ENCODE measurements at places on chromosomes 2 and 18.

DNA sequence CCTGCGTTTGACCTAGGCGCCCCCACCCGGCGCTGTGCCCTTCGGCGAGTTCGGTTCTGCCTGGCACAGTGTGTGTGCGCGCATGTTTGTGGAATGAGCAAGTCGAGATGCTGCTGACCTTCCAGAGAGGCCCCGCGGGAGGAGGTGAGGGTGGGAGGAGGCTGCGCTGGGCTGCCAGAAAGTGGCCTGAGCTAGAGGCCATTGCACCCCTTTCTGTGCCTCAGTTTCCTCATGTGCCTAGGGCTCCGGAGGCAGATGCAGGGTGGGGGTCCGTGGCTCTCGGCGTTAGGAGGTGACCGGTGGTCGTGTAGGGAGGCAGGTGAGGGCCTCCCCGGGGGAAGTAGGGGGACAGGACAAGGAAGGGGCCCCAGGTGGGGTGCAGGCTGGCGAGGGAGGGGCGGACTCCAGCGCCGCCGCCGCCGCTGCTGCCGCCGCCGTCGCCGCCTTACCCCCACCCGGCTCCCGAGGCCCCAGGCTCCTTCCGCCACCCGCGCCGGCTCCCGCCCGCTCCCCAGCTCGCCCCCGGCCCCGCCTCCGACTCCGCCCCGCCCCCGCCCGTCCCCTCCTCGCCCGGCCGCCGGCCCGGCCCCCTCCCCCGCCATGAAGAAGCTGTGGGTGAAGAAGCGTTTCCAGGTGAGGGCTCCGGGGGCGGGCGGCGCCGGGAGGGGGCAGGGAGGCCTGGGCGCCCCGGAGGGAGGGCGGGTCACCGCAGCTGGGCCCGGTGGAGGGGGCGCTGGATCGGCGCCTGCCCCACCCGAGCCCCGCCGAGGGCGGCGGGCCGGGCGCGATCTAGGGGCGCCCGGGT lies 7.0 kb downstream of the SPEG start:
- H3K36me3 ChIP-seq, result no peaks in the 10 kb centered on the region
- peak overlapping the region; percentile 56 for H3K4me3 ChIP-seq
- H3K27me3 ChIP-seq, result no peaks in the 10 kb centered on the region

- H3K4me1 ChIP-seq, result peaks cover 5% of the 10 kb centered on the region
- H3K27ac ChIP-seq, result no peak overlapping the region
- no peak overlapping the region for H3K4me3 ChIP-seq
- no peaks in the 10 kb centered on the region for H3K36me3 ChIP-seq
- no peaks in the 10 kb centered on the region for H3K27me3 ChIP-seq
These were observed 950 bp downstream of the KLHL30 start for GRCh38 chr2:238139196-238140039.

- no peaks in the 10 kb centered on the region for H3K4me1 ChIP-seq
- H3K4me3 ChIP-seq, result no peak overlapping the region
- DNase-seq, result no peak
- H3K27ac ChIP-seq, result no peak overlapping the region
- H3K27me3 ChIP-seq, result no peaks in the 10 kb centered on the region
- H3K36me3 ChIP-seq, result no peaks in the 10 kb centered on the region
These were observed 78.3 kb downstream of the EDAR start for GRCh38 chr2:108910541-108911396.

- peaks cover 14% of the 10 kb centered on the region for H3K4me1 ChIP-seq
- H3K36me3 ChIP-seq, result no peaks in the 10 kb centered on the region
- no peak for DNase-seq
- no peak overlapping the region for H3K27ac ChIP-seq
These were observed 85.9 kb upstream of the SP3 start for GRCh38 chr2:174051068-174051467.

- no peak for DNase-seq
- no peak overlapping the region for H3K27ac ChIP-seq
- no peak overlapping the region for H3K4me3 ChIP-seq
- H3K4me1 ChIP-seq, result no peaks in the 10 kb centered on the region
These were observed 769.2 kb upstream of the FAM98A start for GRCh38 chr2:34368304-34368703.

GRCh38 chr18:63259567-63260379 lies 59.8 kb downstream of the BCL2 start:
- H3K4me3 ChIP-seq, result no peak overlapping the region
- H3K4me1 ChIP-seq, result no peaks in the 10 kb centered on the region
- H3K36me3 ChIP-seq, result no peaks in the 10 kb centered on the region
- no peaks in the 10 kb centered on the region for H3K27me3 ChIP-seq
- no peak for DNase-seq
- H3K27ac ChIP-seq, result no peak overlapping the region

DNA sequence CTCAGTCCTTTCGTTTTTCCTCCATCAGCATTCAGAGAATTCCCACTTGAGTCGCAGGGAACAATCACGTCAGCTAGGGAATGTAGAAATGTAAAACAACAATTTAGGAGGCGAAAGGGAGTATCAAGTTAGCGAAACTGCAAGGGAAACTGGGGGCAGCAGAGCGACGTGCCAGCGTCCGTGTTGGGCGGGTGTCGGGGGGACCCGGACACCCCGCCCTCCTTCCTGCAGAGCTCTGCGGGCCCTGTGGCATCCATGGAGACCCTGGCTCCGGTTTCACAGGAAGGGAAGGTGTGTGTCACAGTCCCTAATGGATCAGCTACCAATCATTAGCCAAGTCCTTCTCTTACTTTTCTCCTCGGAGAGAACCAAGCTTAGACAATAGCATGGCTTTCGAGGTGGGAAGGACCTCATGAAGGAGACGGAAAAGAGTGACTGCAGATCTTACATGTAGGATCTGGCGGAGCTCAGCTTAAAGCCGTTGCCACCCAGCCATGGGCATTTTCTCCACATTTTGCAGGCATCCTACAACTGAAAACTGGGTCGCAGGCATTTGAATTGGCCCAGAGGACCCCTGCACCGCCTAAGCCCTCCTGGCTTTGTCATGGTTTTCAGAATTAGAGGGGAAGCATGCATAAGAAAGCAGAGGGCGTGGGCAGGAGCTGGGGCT lies 33.7 kb downstream of the SOX11 start:
- H3K4me1 ChIP-seq, result peaks cover 11% of the 10 kb centered on the region
- H3K27me3 ChIP-seq, result no peaks in the 10 kb centered on the region
- peak; percentile 65 for DNase-seq
- H3K4me3 ChIP-seq, result peak overlapping the region; percentile 61

DNA sequence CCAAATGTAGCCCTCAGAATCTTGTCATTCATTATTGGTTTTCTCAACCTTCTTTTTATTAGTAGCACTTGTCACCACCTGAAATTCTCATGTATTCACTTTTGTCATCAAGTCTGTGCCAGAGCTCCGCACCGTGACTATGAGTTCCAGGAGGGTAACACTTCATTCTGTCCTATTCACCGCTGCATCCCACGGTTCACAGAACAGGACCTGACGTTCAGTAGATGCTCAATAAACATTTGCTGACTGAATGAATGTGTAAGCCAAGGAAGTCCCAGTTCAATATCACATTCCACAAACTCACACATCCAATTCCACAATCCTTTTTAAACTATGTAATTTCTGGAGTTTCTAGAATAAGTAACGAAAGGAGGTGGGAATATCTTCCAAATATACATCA lies 65.5 kb downstream of the MOGAT1 start:
- H3K4me1 ChIP-seq, result no peaks in the 10 kb centered on the region
- H3K27me3 ChIP-seq, result no peaks in the 10 kb centered on the region
- no peak overlapping the region for H3K27ac ChIP-seq
- no peak for DNase-seq

GRCh38 chr2:143085125-143085784 lies 44.0 kb upstream of the ARHGAP15 start:
- H3K4me1 ChIP-seq, result peaks cover 4% of the 10 kb centered on the region
- no peaks in the 10 kb centered on the region for H3K27me3 ChIP-seq
- no peak for DNase-seq
- no peak overlapping the region for H3K27ac ChIP-seq
- no peaks in the 10 kb centered on the region for H3K36me3 ChIP-seq
- H3K4me3 ChIP-seq, result no peak overlapping the region

GRCh38 chr2:19377717-19378116 lies 19.3 kb upstream of the OSR1 start:
- H3K36me3 ChIP-seq, result no peaks in the 10 kb centered on the region
- DNase-seq, result no peak
- H3K4me1 ChIP-seq, result no peaks in the 10 kb centered on the region
- H3K4me3 ChIP-seq, result no peak overlapping the region

DNA sequence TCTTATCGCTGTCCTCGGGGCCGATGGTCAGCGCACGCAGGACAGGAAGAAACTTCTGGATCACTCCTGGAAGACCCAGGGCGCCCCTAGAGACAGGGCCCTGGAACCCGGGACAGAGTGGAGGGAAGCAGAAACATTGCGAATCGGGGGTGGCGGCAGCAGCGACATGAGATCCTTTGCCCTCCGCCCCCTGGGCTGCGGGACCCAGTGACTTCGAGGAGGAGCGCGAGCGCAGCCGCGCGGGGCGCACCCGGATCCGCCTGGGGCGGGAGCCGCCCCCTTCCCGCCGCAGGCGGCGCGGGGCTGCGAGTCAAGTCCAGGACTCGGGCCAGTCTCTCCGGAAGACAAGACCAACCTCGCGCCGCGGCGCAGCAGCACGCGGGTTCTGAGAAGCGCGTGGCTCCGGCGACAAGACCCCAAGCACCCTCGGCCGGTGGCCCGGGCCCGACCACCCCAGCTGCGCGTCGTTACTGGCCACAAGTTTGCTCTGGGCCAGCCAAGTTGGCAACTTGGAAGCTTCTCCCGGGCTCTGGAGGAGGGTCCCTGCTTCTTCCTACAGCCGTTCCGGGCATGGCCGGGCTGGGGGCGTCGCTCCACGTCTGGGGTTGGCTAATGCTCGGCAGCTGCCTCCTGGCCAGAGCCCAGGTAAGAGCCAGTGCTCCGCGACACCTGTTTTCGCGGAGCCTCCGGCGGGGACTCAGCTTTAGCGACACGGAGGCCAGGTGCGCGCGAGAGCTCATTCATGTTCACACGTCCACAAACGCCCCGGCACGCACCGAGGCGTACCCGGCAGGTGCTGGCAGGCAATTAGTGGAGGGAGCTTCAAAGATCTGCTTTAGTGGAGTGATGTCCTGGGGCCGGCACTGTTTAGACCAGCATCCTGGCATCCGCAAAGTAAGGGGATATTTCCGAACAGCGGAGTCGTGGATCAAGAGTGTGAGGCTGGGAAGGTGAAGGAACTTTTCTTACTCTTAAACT lies at the start of gene PTH2R:
PTH2R (plus strand) TSS at position 319 of the 978 bp plus-strand sequence; CDS start at position 571, 252 bp downstream.
- H3K36me3 ChIP-seq, result no peaks in the 10 kb centered on the region
- H3K27ac ChIP-seq, result no peak within 1 kb of the TSS
- peak; percentile 2 for DNase-seq
- peaks cover 33% of the 10 kb centered on the region for H3K27me3 ChIP-seq
- peak within 1 kb of the TSS; percentile 42 for H3K4me3 ChIP-seq

GRCh38 chr2:98702127-98702802 lies 28.7 kb downstream of the MGAT4A start:
- H3K4me3 ChIP-seq, result no peak overlapping the region
- H3K4me1 ChIP-seq, result no peaks in the 10 kb centered on the region
- H3K27ac ChIP-seq, result no peak overlapping the region
- no peak for DNase-seq

DNA sequence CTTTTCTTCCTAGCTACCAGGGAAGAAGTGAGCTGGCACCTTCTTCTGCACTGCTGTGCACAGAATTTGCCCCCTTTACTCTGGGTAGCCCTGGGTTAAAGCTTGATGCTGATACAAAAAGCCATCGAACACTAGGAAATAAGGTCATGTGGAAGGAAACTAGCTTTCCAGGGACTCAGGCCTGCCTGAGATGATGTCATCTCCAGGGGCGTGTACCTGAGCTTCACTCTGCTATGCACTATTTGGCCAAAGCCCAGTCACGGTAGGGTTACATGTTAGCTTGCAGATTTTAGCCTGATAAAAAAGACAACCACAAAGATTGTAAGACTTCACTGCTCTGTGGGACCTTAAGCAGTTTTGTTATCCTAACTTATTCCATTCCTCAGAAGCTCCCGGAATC lies 20.4 kb downstream of the EDAR start:
- no peaks in the 10 kb centered on the region for H3K36me3 ChIP-seq
- no peak overlapping the region for H3K4me3 ChIP-seq
- no peaks in the 10 kb centered on the region for H3K27me3 ChIP-seq

GRCh38 chr18:70366174-70366573 lies 77.3 kb downstream of the SOCS6 start:
- no peak overlapping the region for H3K4me3 ChIP-seq
- no peak overlapping the region for H3K27ac ChIP-seq
- H3K27me3 ChIP-seq, result no peaks in the 10 kb centered on the region
- peaks cover 17% of the 10 kb centered on the region for H3K4me1 ChIP-seq

DNA sequence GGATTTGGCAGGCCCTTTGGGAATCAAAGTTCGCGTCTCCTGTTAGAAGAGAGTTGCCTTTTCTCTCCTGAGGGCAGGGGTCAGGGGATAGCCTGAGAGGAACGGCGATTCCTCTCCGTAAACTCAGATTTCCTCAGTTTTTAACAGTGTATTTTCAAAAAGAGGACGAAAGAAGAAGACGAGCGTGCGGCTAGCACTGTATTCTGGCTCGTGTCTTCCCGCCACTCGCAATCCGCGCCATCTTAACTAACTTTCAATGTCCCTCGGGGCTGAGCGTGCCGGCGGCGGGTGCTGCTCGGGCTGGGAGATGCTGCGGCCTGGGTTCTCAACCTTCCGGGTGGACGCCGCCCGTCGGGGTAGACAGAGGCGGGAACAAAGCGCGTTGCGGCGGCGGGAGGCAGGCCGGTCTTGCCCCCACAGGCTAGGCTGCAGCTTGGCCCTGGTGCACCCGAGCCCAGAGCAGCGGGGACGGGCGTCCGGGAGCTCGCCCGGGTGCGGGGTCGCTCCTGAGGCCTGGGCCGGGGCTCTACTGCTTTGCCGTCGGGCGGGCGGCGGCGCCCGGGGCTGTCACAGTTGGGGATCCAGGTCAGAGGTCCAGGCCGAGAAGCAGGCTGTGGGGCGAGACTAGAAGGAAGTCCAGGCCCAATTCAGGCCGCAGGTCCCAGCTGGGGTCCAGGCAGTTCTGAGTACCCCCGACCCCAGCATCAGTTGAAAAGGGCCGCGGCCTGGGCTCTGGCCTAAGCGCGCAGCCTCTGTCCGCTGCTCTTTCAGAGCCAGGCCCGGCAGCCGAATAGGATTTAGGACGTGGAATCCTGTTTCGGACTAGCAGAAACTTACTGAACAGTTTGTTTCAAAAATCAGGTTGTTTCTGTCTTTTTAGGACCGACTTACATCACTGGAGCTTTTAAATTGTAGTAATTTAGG lies 11.8 kb downstream of the TBR1 start:
- DNase-seq, result no peak
- peaks cover 4% of the 10 kb centered on the region for H3K4me1 ChIP-seq
- H3K36me3 ChIP-seq, result no peaks in the 10 kb centered on the region
- no peak overlapping the region for H3K27ac ChIP-seq
- peaks cover 69% of the 10 kb centered on the region for H3K27me3 ChIP-seq

GRCh38 chr2:205932861-205933260 lies 153.1 kb downstream of the INO80D start:
- no peaks in the 10 kb centered on the region for H3K36me3 ChIP-seq
- no peaks in the 10 kb centered on the region for H3K4me1 ChIP-seq
- no peak overlapping the region for H3K27ac ChIP-seq
- H3K4me3 ChIP-seq, result no peak overlapping the region
- peaks cover 6% of the 10 kb centered on the region for H3K27me3 ChIP-seq

DNA sequence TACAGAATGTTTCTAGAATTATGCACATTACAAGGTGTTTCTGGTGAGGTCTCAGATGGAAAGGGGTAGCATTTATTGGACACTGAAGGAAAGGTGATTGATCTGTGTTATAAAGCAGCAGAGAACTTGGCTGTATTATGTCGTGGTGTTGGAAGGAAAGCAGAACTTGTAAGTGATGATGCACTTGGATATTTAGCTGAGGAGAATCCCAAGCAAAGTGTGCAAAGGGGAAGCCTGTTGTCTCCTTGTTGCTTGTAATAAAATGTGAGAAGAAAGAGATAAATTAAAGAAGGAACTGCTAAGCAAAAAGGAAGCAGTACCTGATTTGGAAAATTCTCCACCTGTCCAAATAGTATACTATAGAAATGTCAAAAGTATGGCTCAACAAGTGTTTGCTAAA lies 12.2 kb upstream of the SCYGR5 start:
- no peak overlapping the region for H3K27ac ChIP-seq
- H3K4me1 ChIP-seq, result peaks cover 7% of the 10 kb centered on the region
- DNase-seq, result no peak

Measured in astrocyte (in vitro differentiated cells and primary cell).